Hematopoietic multipotent progenitor cell treated with erythropoietin and hydrocortisone succinate and interleukin-3 and kit ligand, for 6 days (in vitro differentiated cells): ENCODE measurements at places on chromosomes 11 and 22.

- no peak for DNase-seq
Observed at GRCh38 chr11:3074912-3075589, 17.8 kb upstream of the CARS1 start.

DNA sequence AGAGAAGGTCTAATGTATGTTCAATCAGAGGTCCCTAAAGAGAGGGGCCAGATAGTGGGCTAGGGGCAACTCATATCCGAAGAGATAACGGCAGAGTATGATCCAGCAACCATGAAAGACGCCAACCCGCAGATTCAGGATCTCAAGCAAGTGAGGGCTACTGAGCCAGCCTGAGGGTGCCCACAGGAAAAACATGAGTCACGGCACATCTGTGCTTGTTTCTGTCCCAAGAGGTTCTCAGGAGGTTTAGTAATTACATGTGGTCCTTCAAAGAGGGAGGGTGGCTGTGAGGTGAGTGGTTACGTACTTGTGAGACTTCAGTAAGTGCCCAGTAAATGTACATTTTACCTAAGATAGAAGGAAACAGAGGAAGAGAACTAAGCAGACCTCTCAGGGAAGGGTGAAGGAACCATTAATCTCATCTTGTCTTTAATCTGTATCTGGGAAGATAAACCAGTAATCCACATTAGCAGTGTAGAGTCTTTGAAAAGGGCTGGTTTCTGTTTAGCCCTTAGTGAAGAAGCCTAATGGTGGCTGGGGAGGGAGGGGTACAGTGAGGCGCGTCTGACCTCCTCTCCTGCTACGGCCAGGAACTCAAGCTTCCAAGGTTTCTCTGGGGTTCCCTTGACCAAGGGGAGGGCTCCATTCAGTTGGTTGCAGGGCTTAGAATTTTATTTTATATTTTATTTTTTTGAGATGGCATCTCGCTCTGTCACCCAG is 10.2 kb downstream of the SIRT3 start:
- DNase-seq, result no peak

- no peak for DNase-seq
Observed at GRCh38 chr22:37765498-37765897, 42.2 kb upstream of the GCAT start.

GRCh38 chr11:66267039-66267378 is 1.4 kb upstream of the RAB1B start:
- no peak for DNase-seq

DNA sequence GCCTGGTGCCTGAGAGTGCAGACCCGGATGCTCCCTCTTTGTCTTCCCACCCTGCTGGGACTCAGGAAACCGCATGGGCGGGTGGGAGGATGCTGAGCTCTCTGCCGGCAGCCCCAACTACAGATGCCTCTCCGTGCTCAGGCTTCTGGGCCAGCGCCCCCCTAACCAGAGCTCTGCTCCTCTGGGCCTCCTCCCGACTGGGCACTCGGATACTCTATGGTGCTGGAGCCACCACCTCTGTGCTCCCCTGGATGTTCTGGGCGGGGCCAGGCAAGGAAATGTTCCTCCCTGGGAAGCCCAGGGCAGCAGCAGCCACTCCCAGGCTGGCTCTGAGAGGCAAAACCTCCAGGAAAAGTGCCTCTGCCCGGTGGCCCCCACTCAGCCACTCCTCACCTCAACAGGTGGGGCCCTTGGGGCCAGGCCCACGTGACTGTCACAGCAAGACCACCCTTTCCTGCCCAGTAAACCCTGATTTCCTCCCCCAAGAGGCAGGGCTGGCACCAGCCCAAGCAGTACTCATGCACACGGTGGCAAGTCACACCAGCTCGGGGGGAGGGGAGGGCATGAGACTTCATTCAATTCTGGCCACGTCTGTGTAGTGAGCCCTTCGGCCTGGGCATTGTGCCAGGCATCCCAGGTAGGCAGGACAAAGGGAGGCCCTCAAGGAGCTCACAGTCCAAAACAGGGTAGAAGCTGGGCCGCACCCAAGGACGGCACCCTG is 54.7 kb upstream of the TCF20 start:
- DNase-seq, result peak; percentile 23
